ENCODE measurements at places on chromosomes 12 and 14.

DNA sequence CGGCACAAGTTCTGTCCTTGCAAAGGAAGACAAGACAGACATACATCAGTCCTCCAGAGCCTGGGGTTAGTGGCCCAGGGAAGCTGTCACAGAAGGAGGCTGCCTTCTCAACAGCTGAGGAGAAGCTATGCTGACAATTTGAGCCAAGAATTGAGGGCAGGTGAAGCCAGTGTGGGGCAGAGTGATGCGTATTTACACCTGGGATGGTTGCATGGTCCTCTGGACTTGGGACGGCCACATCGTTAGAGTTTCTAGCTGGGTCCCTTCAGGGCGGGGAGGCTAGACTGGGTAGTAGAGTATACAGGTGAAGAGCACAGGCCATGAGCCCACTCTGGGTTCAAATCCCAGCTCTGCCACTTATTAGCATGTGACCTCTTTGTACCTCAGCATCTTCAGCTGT, 16.5 kb downstream of the KRT85 start:
- DNase-seq = no peak

DNA sequence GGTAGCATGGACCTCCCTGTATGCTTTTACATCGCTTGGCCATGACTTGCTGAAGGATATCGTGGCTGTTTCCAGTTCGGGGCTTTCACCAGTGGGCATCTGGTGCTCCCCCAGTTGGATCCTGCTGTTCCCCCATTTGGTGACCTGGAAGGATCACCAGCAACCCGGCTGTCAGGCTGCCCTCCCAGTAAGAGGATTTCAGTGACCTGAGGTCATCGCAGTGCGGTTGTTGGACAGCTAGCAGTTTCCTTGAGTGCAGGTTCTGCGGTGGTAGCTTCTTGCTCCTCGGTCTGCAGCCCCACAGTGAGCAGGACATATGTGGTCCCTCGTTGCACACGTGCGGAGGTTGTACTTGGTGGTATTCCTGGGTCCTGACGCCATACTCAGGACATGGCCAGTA, 58.7 kb downstream of the TMEM132C start:
- no peak for DNase-seq

DNA sequence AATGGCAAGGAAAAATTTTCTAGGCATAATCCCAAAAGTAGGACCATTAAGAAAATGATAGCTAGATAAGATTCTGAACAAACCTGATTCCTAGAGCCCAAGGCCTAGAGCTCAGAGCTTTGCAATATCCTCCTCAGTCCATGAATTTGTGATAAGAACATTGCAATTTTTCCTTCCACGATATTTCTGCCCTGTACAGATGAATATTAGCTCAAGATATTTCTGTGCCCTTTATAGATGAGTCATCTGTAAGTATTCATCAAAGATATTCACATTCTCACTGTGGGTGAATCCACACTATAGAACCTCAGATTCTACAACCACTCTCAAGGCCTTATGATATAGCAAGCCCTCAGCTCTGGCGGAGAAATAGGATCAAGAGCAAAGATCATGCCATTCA, 37.5 kb downstream of the EAPP start:
- DNase-seq = no peak

DNA sequence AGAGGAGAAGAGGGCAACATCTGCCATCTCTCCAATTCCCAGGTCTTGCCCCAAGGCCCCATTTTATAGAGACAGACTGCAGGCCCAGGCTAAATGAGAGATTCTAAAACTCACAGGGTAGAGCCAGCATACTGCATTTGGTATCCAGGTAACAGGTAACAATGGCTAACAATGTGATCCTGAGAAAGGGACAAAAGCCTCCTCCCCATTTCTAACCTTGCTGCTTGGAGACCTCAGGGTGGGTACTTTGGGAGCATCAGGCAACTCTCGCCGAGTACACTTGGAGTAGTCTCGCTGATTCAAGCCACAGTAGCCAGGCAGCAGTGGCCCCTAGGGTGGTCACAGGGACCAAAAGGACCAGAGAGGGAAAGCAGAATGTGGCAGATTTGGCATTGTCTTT, 162.6 kb upstream of the PLEKHA5 start:
- DNase-seq = no peak

GRCh38 chr14:56367416-56367815, 212.2 kb upstream of the TMEM260 start:
- no peak for DNase-seq

- no peak for DNase-seq
These were observed 72.2 kb downstream of the SPTB start for GRCh38 chr14:64807551-64807950.

GRCh38 chr14:60915781-60916180, 65.1 kb downstream of the TRMT5 start:
- no peak for DNase-seq

- DNase-seq = no peak
These were observed 419.9 kb downstream of the LRIG3 start for GRCh38 chr12:58500399-58500798.

- no peak for DNase-seq
These were observed 64.9 kb downstream of the GPHN start for GRCh38 chr14:66572826-66573225.

GRCh38 chr14:80956922-80957321, 1.5 kb downstream of the TSHR start:
- no peak for DNase-seq

GRCh38 chr12:53076461-53076860, 2.7 kb downstream of the SPRYD3 start:
- no peak for DNase-seq

DNA sequence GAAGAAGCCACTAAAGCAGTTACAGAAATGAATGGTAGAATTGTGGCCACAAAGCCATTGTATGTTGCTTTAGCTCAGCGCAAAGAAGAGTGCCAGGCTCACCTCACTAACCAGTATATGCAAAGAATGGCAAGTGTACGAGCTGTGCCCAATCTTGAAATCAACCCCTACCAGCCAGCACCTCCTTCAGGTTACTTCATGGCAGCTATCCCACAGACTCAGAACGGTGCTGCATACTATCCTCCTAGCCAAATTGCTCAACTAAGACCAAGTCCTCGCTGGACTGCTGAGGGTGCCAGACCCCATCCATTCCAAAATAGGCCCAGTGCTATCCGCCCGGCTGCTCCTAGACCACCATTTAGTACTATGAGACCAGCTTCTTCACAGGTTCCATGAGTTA, 21.5 kb upstream of the SRGAP1 start:
- no peak for DNase-seq

DNA sequence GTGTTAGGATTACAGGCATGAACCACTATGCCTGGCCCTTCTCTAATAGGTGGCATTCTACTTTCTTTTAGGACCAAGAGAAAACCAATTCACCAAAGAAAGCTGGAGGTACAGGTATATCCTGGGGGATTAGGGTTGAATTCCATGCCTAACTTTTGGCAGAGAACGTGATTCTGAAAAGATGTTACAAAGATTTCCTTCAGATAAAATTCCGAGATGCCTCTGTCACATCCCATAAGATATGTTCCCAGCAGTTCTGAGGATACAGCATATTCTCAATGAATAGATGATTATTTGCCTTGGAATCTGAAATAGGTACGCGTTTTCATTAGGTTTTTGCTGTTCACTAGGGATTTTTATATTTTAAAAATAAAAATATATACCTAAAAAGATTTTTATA, 111.9 kb upstream of the KRAS start:
- DNase-seq = no peak

GRCh38 chr12:78725951-78726580, 138.5 kb upstream of the SYT1 start:
- DNase-seq = no peak

DNA sequence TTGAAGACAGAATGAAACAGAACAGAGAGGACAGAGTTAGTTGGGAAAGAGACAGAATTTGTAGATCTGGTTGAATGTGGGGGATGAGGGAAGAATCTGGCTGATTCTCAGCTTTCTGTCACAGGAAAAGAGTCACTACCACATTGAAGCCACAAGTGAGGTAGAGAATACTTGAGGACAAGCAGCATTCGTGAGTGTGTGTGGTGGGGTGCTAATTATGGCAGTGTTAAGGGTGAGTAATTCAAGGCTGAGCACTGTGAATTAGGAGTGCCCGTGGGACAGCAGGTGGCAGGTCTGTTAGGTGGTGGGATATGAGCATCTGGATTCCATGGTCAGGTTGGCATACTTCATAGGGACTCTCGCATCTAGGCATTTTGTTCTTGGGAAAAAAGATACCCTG, 347.4 kb upstream of the PRICKLE1 start:
- DNase-seq = no peak

DNA sequence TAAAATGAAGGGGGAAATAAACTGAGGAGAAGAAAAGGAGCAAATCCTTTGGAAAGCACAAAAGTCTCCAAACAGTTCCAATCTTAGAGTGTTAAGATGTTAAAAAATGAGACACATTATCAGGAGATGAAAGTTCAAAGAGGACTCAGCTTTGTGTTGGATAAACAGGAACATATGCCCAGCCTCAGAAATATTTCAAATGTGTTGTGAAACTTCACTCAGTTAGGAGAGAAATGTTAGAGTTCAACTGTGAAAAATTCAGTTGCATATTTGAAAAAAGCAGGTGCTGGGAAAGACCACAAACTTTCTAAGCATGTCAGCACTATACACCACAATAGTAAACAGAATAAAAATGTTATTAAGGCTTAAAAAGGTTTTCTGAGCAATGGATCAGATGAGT, 136.8 kb upstream of the PRKD1 start:
- no peak for DNase-seq

- no peak for DNase-seq
These were observed 640 bp upstream of the ZFYVE1 start for GRCh38 chr14:73027546-73027945.

- no peak for DNase-seq
These were observed 202.4 kb downstream of the ITPR2 start for GRCh38 chr12:26630546-26631027.

DNA sequence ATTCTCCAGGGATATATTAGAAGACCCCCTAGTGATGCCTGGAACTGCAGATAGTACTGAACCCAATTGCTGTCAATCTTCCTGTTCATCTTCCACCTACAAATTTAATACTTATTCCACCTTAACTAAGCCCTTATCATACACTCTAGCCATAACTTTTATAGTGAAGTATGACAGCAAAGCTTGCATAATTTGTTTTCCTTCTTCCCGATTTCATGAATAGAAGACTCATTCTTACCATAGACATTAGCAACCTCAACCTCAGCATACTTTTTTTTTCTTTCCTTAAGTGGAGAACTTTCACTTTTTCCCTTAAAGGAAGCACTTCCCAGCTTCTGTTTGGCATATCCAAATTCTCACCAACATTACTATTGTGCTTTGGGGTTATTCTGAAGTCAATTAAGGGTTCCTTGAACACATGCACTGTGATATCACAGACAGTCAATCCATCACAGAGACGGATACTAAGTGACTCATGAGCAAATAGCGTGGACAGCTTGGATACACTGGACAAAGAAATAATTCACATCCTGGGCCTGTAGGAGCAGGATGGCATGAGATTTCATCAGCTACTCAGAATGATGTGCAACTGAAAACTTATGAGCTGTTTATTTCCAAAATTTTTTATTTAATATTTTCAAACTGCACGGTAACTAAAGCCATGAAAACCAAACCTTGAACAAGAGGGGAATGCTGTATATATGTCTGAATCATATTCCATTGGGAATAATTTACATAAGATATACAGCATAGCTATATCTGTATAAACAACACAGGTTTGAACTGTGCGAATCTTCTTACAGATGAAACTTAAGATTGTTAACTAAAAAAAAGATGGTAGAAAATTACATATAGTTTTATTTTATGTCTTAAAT, 63.9 kb downstream of the SYT1 start:
- DNase-seq = no peak

DNA sequence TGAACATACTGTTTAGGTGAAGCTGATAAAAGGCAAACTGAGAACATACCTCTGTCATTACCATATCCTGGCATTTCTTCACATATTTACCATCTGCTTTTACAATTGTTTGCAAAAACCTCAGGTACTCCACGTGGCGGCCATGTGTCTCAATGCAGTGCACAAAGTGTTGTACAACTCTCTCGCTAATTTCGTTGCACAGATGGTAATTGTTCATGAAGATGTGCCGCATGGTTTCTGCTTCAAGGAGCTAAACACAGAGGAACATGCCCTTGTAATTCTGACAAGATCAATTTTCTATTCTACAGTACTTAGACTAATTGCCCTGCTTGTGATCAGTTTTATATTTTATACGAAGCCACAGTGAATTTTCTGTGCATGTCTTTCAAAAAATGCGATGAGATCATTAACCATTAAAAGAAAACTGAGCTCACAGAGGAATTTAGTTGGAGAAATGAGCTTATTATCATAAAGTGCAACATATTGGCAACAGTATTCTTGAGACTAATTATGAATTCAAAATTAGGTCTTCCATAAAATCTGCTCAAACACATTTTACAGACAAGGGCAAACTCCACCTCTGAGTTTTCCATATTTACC, 233.8 kb downstream of the ITPR2 start:
- DNase-seq = no peak

GRCh38 chr14:104563742-104564615, 15.6 kb upstream of the C14orf180 start:
- DNase-seq = peak; percentile 45

DNA sequence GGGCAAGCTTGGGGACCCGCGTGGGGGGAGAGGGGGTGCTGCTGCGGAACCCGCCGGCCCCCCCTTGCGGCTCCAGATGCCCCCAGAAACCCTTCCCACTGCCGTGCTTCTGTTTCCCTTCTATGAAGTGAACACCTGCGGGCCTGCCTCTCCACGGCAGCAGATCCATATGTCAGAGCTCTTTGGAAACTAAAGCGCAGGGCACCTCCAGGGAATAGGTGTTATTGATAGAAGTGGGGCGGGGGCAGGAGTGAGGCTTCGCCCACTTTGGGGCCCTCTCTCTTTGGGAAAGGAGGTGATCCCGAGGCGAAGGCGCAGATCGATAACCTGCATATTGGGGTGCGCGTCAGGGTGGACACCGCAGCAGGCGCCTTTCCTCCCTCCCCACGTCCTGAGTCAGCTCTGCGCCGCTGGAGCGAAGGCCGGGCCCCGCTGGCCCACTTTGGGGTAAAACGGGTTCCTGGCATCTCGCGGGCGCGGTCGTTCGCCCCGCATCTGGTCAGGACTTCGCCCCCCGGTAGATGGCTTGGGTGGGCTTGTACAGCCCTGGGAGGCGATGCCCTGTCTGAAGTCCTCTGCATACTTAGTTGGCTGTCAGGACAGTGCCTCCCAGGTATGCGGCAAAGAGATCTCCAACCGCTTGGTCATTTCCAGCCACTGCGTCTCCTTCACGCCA, 524 bp downstream of the KMT5A start:
- peak; percentile 24 for DNase-seq

DNA sequence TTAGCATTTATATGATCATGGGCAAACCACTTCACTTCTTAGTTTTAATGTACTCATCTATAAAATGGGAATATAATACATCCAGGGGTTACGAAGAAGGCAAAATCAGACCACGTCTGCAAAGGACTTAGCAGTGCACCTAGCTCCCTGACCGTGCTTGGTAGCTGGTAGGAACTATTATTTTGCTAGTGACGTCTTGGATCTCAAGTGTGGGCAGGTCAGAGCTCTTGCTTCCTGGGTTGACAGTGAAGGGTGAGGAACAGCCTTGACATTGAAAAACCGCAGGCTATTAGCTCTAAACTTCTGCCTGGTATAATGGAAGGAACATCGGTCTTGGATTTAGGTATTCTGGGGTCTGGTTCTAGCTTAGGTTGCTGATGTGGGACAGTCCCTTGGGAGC, 89.3 kb upstream of the MED13L start:
- no peak for DNase-seq

GRCh38 chr12:43315961-43316360, 236.0 kb downstream of the ADAMTS20 start:
- no peak for DNase-seq

All from T-helper 2 cell (primary cell).